ENCODE measurements at places on chromosomes 11 and 22. TPM values are rescaled to one million over a fixed set of nuclear protein-coding genes. Genes with fewer than 3 reads are reported as not detected.

The OR8H2 gene
- total RNA-seq, result not detected

The SPTBN2 gene
- total RNA-seq, result 0.69 TPM

The TH gene
- not detected for total RNA-seq

The ROBO4 gene
- not detected for total RNA-seq

The MIAT gene
- total RNA-seq, result 113 TPM

The OR4D5 gene
- not detected for total RNA-seq

The NCF4 gene
- 15.8 TPM for total RNA-seq

The SYT8 gene
- total RNA-seq, result not detected

The SMIM35 gene
- total RNA-seq, result 0.36 TPM

The OR6T1 gene
- total RNA-seq, result not detected

The APLNR gene
- total RNA-seq, result not detected

The H19 gene
- not detected for total RNA-seq

The MUC15 gene
- not detected for total RNA-seq

The UPK2 gene
- total RNA-seq, result 1.2 TPM

The TRIM29 gene
- not detected for total RNA-seq

The GGT5 gene
- 0.37 TPM for total RNA-seq

The GSTT2 gene
- total RNA-seq, result not detected

The PNPLA3 gene
- total RNA-seq, result 0.60 TPM

Data from activated T-cell treated with anti-CD3 and anti-CD28 coated beads, Interleukin-2, amount 50 U/mL, for 72 hours (primary cell).